ENCODE measurements at places on chromosomes 16 and 17.

DNA sequence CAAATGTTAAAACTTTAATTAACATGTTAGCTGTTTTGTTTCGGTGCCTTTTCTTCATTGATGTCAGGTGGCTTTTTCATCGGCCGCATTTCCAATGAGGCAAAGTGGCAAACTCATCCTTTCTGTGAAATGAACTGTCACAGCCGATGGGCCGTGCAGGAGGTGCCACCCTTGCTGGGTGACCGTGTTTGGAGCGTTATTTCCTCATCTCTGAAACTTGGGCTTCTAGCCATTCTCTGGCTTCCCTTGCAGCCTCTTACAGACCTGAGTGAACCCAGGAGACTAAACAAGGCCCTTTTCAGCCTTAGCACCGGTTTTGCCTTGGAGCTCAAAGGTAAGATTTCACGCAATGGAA lies 42.2 kb upstream of the PRSS54 start:
- peaks cover 8% of the 10 kb centered on the region for H3K4me1 ChIP-seq
- H3K4me3 ChIP-seq = no peak overlapping the region
- H3K36me3 ChIP-seq = no peaks in the 10 kb centered on the region
- DNase-seq = no peak
- H3K27ac ChIP-seq = no peak overlapping the region

DNA sequence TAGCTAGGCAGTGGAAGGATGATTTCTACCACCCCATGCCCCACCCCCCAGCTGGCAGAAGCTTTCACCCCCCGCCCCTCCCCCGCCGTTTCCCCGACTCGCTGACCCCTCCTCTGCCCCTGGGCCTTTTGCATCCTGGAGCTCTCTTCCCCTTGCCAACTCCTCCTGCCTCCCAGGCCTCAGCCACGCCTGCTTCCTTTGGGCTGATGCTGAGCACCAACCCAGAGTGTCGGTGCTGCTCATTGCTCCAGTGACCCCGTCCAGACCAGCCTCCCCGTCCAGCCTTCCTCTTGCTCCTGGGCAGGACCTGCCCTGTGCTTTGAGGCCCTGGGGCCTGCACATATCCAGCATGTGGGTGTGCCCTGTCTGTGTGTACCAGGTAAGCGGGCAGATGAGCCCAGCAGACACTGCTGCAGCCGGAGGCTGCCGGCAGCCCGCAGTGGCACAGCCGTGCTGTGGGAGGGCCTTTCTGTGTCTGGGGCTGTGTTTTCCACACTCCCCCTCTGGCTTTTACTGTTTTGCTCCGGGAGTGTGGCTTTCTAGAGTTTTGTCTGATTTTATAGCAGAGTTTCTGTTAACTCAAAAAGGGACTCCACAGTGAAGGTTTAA lies 72.9 kb downstream of the JPH3 start:
- no peaks in the 10 kb centered on the region for H3K27me3 ChIP-seq
- H3K36me3 ChIP-seq = no peaks in the 10 kb centered on the region
- no peaks in the 10 kb centered on the region for H3K4me1 ChIP-seq

DNA sequence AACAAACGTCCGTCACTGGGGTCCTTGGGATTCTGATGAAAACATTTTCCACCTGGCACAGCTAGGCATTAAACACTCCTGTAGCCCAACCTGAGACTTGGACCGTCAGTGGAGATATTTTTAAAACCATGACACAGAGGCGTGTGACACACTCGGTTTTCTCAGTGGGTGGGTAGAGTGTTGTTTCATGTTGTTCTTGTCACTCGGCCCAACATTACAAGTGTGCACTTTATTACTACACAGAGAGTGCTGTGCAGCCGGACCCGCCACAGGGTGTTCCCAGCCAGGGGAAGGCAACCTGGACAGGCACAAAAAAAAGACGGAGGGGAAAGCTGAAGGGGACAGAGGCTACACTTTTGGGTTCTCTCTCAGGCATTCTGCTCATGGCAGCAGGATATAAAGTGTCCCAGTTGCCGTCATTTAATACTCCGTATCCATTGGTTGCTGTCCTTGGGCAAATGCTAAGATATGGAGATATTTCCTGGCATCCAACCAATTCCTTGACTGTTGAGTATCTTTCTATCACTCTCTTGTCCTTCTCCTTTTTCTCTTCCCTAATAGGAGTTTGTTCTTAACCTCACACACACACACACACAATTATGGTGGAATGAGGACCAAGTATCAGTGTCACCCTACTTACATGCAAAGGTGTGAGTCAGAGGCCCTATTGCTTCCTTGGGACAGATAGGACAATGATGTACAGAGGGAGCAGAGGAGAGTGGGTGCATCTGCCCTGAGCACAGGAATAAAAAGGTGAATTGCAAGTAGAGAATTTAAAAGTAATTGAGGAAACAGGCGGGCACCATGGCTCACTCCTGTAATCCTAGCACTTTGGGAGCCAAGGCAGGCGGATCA lies 154.1 kb upstream of the SOX9 start:
- no peaks in the 10 kb centered on the region for H3K36me3 ChIP-seq
- H3K27ac ChIP-seq = no peak overlapping the region
- H3K4me3 ChIP-seq = no peak overlapping the region
- no peaks in the 10 kb centered on the region for H3K27me3 ChIP-seq
- DNase-seq = no peak
- H3K4me1 ChIP-seq = no peaks in the 10 kb centered on the region

DNA sequence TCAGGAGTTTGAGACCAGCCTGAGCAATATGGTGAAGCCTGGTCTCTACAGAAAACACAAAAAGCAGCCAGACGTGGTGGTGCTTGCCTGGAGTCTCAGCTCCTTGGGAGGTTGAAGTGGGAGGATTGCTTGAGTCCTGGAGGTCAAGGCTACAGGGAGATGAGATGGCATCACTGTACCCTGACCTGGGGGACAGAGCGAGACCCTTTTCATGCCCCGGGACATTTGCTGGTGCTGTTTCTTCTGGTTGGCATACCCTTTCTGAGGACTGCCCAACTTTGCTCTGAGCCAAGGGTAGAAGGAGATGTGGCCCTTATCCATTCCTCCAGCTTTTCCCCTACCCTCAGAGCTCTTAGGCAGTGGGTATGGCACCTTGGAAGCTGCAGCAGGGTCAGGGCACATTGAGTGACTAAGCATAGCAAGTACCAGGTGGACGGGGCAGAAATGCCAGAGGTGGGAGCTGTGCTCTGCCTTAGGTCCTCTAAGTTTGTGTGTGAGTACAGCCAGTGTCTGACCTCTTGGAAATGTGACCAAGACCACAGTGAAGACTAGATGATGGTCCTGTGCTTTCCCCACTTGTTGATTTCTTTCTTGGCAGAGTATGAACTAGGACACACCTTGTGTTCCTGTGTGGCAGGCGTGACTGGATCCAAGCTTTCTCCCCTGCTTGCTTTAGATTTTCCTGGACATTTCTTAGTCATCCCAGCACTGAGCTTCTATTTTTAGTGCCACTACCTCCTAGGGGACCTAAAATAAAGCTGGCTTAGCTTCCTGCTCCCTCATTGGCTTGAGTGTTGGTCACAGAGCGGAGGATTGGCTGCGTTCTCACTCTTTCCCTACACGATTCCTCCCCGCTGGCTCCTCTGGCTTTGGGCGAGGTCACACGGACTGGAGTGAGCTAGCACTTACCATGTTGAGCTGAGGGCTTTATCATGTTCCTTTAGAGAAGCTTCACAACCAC lies 9.9 kb upstream of the EDC4 start:
- peaks cover 9% of the 10 kb centered on the region for H3K4me1 ChIP-seq
- no peaks in the 10 kb centered on the region for H3K27me3 ChIP-seq
- H3K36me3 ChIP-seq = peaks cover 12% of the 10 kb centered on the region
- no peak overlapping the region for H3K27ac ChIP-seq

DNA sequence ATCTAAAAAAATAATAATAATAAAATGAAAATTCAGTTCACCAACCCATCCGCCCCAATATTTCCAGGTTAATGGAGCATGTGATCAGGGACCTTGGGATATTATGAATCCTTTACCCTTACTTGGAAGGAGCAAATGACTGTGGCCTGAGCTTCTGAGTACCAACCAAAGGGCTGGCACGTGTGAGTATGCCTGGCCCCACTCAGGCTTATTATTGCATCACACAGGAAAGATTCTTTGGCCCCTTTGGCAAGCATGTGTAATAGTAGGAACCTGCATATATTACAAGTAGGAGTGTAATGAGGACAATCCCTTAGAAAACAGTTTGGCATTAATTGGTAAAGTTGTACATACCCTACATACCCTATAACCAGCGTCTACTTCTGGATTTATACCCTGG lies 7.2 kb upstream of the C17orf78 start:
- peaks cover 6% of the 10 kb centered on the region for H3K4me1 ChIP-seq
- H3K27me3 ChIP-seq = no peaks in the 10 kb centered on the region
- no peak for DNase-seq
- H3K4me3 ChIP-seq = no peak overlapping the region

DNA sequence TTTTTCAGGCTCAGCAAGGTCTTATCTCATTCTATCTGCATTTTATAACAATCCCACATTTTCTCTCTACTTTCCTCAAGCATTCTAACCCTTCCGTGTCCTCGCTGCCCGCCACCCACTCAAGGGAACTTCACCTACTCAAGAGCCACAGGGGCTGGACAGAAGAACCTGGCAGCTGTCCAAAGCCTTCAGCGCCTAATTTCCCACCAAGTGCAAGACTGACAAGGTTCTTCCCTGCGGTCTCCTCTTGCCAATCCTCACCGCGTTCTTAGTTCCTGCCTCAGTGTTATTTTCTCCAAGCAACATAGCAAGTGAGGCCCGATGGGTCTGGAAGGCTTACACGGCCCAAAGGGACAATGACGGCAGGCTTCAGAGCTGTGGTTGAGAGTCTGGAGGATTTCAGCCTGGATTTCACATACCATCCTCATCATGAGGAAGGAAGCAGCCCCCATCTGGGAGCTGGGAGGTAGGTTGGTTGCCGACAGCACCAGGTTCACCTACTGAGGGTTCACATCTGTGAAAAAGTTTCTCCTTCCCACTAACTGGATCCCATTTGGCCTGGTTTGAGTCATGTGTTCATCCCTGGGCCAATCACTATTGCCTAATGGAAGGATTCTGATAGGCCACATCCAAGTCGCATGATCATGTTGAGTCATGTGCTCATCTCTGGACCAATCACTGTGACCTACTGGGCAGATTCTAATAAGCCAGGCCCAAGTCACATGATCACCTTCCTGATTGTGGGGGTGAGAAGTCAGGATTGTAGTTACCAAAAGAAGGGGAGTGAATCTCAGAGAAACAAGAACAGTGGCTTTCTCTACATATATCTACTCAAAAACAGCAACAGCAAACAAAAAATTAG lies 108.2 kb downstream of the N4BP1 start:
- no peak for DNase-seq
- H3K27ac ChIP-seq = no peak overlapping the region
- H3K4me3 ChIP-seq = no peak overlapping the region
- no peaks in the 10 kb centered on the region for H3K36me3 ChIP-seq
- no peaks in the 10 kb centered on the region for H3K27me3 ChIP-seq

GRCh38 chr16:89476811-89477261 lies 13.5 kb downstream of the ANKRD11 start:
- no peak for DNase-seq
- peak overlapping the region; percentile 64 for H3K27ac ChIP-seq
- peak overlapping the region; percentile 15 for H3K4me3 ChIP-seq
- no peaks in the 10 kb centered on the region for H3K27me3 ChIP-seq
- peaks cover 41% of the 10 kb centered on the region for H3K36me3 ChIP-seq
- H3K4me1 ChIP-seq = peaks cover 88% of the 10 kb centered on the region

DNA sequence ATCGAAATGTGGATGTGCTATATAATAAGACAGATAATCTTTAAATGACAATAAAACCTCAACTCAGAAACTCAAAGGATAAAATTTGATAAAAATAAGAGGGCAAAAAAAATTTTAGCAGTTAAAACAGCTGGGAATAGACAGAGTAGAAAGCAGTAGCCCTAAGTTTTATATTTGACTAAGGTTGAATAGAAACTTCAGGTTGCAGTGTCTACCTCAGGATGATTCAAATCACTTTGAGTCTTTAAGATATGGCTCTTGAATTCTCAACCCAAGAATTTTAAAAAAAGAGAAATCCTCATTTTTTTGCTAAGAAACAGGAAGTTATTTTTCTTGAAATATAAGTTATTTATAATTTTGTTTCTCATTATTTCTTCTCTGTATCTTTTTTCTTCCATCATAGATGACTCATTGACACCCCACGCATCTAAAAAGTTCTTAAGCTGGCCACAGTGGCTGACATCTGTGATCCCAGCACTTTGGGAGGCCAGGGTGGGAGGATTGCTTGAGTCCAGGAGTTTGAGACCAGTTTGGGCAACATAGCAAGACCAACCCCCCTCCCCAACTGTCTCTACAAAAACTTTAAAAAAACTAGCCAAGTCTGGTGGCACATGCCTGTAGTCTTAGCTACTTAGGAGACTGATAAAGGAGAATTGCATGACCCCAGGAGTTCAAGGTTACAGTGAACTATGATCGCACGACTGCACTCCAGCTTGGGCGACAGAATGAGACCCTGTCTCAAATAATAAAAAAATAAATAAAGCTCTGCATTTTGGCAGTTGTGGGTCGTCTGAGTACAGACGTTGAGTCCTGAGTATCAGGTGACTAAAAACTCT lies 23.9 kb downstream of the NFAT5 start:
- peaks cover 7% of the 10 kb centered on the region for H3K4me1 ChIP-seq
- H3K4me3 ChIP-seq = no peak overlapping the region
- no peaks in the 10 kb centered on the region for H3K27me3 ChIP-seq
- DNase-seq = no peak

DNA sequence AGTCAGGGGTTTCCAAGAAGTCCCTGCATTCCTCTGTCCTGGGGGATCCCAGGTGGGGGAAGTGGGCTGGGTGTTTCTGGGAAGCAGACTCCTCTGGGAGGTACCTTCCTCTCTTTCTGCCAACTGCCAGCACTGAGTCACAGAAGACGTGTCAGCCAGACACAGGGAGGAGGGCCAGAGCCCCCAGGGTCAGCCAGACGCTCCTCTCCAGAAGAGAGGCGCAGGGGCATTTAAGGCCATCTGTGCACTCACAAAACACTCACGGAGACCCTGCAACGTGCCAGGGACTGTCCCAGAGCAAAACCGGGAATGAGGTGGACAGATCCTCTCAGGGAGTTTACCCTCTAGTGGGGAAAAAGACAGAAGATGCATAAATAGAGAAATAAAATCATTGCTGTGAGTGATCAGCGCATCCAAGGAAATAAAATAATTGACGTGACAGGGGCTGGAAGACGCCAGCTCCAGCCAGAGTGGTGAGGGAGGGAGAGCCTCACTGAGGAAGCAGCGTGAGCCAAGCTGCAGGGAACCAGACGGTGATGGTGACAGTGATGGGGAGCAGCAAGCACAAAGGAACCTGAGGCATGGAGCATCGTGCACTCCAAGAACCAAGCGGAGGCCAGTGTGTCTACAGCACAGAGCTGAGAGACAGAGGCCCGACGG lies 105.4 kb downstream of the ZNF423 start:
- DNase-seq = no peak
- H3K4me1 ChIP-seq = peaks cover 9% of the 10 kb centered on the region
- H3K4me3 ChIP-seq = no peak overlapping the region
- no peak overlapping the region for H3K27ac ChIP-seq
- peaks cover 20% of the 10 kb centered on the region for H3K27me3 ChIP-seq

GRCh38 chr16:78094166-78094565 lies 5.3 kb upstream of the WWOX start:
- no peak overlapping the region for H3K27ac ChIP-seq
- H3K4me1 ChIP-seq = peaks cover 7% of the 10 kb centered on the region
- H3K4me3 ChIP-seq = no peak overlapping the region
- peaks cover 11% of the 10 kb centered on the region for H3K27me3 ChIP-seq

- no peaks in the 10 kb centered on the region for H3K27me3 ChIP-seq
- DNase-seq = no peak
- no peak overlapping the region for H3K4me3 ChIP-seq
- no peak overlapping the region for H3K27ac ChIP-seq
- H3K4me1 ChIP-seq = no peaks in the 10 kb centered on the region
- no peaks in the 10 kb centered on the region for H3K36me3 ChIP-seq
Observed at GRCh38 chr16:61270726-61271125, 765.5 kb downstream of the CDH8 start.

Data from activated CD4-positive, alpha-beta T cell treated with anti-CD3 and anti-CD28 coated beads, Interleukin-2, amount 10 ng/mL, durations not matched to agents 7 days and 5 days (primary cell).